Stimulated activated CD8-positive, alpha-beta memory T cell treated with anti-CD3 and anti-CD28 coated beads, Interleukin-4, amount 100 ng/mL, for 24 hours (primary cell): ENCODE measurements at places on chromosomes 11 and 22.

DNA sequence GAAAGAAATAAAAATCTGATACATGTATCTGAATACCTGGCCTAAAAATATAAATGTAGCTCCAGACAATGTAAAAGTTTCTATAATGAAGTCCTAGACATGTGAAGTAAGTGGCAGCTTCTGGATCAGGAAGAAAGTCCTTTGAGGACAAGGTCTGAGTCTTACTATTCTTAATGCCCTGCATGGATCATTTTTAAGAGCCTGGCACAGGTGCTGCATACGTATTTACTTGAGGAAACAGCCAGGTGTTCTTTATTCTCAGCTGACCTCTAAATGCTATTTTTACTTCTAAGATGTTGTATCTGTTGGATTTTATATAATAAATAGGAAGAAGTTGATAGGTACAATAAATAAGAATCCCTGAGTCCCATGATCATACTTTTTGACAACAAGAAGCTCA, 750.0 kb upstream of the LUZP2 start:
- no peak for DNase-seq

DNA sequence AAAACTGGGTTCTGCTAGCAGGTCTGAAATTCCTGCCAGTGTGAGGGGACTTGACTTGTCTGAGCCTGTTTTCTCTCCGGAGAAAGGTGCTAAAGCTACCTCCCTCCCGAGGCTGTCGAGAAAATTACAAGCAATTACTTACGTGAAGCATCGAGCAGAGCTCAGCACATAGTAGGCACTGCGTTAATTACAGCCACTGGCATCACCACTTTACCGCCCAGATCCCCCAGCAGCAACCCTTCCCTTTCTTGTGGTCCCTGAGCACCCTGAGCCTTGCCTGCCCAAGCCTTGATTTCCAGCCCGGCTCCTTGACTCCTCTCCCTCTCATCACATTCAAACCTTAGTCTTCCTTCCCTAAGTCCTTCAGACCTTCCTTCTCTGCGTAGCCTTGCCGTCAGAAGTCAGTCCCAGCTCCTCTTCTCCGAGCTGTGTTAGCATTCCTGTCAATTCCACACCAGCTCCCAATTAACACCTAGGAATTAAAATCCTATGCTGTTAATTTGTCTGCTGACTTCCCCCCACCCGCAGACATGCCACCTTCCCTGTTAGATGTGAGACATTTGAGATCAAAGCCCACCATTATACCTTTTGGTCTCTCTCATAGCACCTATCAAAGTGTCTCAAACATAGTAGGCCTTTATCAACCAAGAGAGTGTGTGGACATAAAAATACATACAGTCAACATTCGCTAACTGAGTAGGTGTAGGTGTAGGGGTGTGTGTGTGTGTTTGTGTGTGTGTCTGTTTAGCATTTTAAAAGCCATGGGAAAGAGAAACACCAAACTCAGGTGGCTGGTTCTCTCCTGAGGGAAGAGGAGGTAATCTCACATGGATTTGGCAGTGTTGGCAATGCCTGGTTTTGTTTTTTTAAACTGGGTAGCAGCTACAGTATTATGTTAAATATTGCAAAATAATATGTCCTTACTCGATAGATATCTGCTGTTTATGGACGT, 2.8 kb upstream of the KCNJ5 start:
- no peak for DNase-seq

DNA sequence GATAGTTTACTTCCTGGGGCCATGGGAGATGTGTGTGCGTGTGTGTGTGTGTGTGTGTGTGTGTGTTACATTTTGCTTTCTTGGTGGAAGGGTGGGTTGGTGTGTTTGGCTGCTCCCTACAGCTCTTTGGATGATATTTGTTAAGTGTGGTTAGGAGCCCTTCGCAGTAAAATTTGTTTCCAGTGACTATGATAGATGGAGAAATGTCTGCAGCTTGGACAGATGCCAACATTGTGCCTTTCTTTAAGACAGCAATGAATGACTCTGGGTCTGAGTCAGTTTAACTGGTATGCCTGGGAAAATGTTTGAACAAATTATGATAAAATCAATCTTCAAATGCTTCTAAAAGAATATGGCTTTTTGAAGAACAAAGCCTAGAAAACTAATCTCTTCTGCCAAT, 102.7 kb upstream of the TRPC6 start:
- no peak for DNase-seq

GRCh38 chr11:118226781-118227180, 2.0 kb upstream of the JAML start:
- DNase-seq, result no peak

DNA sequence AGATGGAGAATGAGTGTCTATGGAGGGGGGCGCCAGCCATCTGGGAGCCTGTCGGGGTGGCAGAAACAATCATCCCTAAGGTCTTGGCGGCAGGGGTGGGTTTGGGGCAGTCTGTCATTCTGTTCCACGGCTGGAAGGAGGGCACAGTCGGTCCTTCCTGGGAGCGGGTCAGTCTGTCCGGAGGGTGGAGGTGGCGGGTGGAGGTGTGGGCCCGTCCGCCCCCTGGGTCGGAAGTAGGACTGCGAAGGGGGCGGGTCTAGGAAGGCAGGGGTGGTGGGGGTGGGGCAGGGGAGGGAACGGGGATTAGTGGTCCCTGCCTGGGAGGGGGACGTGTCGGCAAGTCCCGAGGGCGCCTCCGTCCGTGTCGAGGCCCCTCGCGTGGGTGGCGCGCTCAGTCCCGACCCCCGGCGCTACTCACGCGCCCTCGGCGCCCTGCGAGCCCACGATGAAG, 461 bp downstream of the TBC1D10A start:
- no peak for DNase-seq

DNA sequence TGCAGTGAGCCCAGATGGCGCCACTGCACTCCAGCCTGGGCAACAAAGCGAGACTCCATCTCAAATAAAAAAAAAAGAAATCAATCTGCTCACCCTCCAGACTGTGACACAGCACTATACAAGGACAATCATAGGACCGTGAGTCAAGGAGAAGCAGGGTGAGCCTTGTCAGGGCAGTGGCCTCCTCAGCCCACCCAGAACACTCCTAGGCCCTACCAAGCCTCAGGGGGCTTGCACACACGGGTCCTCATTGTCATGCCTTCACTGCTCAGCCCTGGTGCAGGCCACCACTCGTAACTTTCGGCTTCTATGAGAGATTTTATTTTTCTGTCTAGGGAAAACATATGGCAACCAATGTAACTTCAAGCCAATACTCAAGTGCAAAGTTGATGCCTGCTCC, 35.8 kb downstream of the DGCR2 start:
- no peak for DNase-seq

- DNase-seq, result no peak
These were observed 74.2 kb downstream of the CACNG2 start for GRCh38 chr22:36629320-36629719.

DNA sequence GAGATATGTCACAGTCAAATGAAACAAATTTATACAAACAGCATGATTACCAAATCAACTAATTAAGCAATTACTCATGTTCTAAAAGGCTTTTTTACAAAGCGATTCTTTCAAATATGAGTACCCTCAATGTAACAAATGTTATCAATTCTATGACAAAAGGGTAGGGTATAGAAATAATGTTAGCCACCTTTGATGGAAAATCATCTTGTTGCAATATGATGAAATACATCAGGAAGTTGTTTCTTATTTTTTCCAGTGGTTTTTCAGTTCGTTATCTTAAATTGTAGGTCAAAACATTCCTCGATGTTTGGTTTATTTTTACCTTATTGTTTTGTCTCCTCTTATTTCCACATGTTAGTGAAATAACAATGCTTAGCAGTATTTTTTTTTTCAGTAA, 6.5 kb downstream of the ARHGEF12 start:
- no peak for DNase-seq

DNA sequence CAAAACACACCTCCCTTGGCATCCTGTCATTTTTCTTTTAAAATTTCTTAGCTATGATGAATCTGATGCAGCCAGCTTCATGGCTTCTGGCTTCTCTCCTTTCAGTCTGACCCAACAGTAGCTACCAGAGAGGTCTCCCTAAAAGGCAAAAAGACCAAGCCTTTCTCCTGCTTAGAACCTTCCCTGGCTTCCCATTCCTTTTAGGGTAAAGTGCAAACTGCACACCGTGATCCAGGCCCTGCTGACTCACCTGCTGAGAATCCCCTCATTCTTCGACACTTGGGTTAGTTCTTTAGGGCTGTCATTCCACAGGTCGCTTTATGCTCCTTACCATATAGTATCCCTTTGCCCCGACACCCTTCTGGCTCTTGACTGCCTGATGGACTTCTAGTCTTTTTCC, 362.4 kb downstream of the MIAT start:
- DNase-seq, result no peak

- DNase-seq, result no peak
These were observed at the start of gene ACTN3 for GRCh38 chr11:66546368-66546965. ACTN3 (plus strand) TSS chr11:66546903; CDS start chr11:66546938, 35 bp downstream.

DNA sequence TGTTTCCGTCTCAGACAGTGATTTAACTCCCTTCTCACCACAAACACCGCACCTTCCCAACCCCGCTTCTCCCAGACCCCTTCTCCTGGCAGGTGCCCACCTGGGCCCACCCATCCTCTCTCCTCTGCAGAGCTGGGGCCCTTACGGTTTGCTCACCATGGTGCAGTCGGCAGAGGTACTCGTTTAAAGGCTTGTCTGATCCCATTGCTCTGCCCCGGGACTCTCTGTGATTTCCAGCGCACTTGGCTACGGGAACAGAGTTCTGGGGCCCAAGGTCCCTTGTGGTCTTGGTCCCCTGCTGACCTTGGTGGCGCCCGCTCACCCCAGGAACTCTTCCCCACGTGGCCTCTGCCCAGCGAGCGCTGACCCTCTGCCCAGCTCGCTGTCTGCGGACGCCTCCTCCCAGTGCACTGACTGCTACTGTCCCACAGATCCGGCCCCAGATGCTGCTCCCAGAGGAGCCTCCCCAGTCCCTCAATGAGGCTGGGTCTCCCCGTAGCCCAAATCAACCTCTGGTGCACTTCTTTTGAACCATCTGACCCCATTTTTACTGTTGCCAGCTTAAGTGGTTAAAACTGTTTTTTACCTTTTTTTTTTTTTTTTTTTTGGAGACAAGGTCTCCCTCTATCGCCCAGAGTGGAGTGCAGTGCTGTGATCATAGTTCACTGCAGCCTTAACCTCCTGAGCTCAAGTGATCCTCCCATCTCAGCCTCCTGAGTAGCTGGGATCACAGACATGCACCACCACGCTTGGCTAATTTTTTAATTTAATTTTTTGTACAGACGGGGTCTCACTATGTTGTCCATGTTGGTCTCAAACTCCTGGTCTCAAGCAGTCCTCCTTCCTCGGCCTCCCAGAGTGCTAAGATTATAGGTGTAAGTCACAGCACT, 21.3 kb upstream of the CTSD start:
- DNase-seq, result no peak

DNA sequence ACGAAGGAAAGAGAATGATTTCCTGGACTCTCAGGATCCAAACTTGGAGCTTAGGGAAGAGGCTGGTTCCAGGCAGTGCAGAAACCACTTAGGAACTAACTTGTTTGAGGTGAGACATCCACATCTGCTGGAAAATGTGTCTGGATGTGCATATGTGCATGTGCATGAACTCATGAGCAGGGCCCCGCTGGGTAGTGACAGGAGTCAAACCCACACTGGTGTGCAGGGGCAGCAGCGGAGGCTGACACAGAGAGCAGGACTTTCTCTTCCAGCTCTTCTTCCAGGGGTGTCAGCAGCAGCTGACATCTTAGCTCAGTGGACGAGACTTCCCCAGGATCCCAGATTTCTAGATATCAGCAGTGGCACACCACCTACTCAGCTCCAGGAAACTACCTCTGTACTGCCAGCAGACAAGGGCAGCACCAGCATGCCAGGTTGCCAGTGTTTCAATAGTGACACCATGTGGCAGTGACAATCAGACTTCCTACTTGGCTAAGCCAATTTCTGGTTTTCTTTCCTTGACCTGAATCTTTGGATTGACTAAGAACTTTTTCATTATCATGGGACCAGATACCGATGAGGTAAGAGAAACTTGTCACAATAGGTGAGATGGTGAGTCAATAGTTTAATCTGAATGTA, 227.5 kb upstream of the ZC3H12C start:
- DNase-seq, result no peak

DNA sequence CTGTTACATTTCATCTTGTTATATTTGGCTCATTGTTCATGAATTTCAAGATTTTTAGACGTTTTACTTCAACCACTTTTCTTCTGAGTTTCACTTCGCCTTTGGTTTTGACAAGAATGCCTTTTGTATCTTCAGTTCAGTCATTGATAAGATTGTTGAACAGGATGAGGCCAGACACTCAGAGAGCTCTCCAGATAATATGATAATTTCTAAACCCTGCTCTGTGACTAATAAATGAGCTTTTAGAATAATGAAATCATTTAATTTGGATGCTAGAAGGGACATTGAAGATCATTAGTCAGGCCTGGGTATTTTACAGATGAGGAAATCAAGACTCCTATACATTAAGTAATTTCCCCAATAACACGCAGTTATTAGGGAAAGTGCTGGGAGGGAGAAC, 37.2 kb upstream of the GRAMD1B start:
- no peak for DNase-seq

- no peak for DNase-seq
These were observed 4.7 kb downstream of the TPST2 start for GRCh38 chr22:26585104-26585790.

GRCh38 chr11:65066805-65067291, 8.5 kb upstream of the NAALADL1 start:
- DNase-seq, result no peak

GRCh38 chr11:110044226-110044968, 48.8 kb upstream of the ZC3H12C start:
- DNase-seq, result no peak

DNA sequence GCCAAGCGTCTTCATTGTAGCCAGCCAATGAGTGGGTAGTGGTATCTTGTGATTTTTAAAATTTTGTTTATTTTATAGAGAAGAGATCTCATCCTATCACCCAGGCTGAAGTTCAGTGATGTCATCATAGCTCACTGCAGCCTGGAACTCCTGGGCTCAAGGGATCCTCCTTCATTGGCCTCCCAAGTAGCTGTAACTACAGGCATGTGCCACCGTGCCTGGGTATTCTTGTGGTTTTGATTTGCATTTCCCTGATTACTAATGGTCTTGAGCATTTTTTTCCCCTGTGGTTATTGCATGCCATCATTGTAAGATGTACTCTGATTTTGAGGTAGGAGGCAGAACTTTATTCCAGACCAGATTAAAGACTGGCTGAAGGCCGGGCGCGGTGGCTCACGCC, 2.4 kb upstream of the DENND6B start:
- DNase-seq, result no peak

DNA sequence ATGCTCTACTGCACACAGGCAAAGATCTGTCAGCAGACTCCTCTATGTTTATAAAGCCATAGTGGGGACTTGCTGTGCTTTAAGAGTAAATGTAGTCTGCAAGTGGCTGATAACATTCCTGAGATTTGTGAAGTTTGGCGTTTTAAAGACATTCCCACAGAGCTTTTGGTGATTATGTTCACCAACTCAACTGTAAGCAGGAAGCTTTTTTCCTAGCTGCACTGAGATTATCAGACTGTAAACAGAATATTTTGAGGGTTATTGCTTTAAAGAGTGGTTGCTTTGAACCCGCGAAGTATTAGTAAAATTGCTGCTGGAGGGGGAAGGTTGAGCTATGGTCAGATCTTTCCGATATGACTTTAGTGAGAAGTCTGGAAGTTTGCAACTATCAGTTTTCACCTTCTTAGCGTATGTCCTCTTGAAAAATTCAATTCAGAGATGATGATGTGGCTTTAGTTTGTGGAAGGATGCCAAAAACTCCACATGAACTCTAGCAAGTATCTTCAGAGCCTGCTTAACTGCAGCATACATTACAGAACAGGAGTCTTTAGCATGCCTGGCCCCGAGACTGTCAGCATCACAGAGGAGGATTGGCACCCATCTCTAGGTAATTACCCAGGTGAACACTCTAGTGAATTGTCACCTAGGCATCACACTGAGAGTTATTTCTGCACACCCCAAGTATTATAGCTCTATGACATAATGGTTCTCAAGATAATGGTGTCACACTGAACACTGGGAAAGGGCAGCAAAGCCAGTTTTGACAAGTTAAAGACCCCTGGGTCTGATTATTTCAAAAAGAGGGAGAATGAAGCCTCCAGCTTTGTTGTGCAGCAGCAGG, 89.9 kb downstream of the MTNR1B start:
- DNase-seq, result no peak
